ENCODE measurements at places on chromosomes 2 and 18.

GRCh38 chr2:74597410-74597809 lies 42.9 kb downstream of the DOK1 start:
- no peak for DNase-seq

- no peak for DNase-seq
These were observed 89.8 kb downstream of the GFPT1 start for GRCh38 chr2:69297216-69297615.

- DNase-seq = no peak
These were observed 46.5 kb downstream of the MAPRE2 start for GRCh38 chr18:35087726-35088125.

DNA sequence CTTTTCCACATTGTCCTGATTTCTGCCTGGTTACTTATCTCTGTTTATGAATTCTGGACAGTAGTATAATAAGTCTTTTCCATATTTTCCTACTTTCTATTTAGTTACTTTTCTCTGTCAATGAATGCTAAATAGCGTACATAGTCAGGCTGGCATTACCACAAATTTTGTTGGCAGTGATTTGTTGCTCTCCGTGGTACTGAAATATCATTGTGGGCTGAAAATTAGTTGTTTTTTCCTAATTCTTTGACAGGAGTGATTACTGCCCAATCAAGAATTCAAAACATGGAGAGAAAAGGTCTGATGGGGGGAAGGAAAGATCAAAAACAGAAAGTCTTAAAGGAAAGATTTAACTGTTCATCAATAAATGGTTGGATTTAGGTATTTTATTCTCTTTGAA lies 7.7 kb upstream of the GALNT13 start:
- DNase-seq = no peak

DNA sequence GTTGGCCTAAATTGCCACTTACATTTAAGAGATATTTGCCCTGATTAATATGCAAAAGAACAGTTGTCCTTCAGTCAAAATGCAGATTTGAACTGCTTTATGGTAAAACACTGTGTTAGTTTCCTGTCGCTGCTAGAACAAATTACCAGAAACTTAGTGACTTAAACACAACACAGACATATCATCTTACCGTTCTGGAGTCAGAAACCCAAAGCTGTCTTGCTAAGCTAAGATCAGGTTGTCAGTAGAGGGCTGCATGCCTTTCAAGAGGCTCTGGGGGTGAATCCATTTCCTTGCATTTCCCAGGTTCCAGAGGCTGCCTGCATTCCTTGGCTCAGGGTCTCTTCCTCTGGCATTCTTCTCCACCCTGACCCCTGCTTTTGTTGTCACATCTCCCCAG lies 149.5 kb downstream of the FAM161A start:
- DNase-seq = no peak

GRCh38 chr2:186532891-186533290 lies 46.8 kb downstream of the ZC3H15 start:
- no peak for DNase-seq

GRCh38 chr2:169160926-169161481 lies 91.6 kb downstream of the DHRS9 start:
- no peak for DNase-seq

GRCh38 chr18:44896846-44897245 lies 216.2 kb downstream of the SETBP1 start:
- DNase-seq = no peak

DNA sequence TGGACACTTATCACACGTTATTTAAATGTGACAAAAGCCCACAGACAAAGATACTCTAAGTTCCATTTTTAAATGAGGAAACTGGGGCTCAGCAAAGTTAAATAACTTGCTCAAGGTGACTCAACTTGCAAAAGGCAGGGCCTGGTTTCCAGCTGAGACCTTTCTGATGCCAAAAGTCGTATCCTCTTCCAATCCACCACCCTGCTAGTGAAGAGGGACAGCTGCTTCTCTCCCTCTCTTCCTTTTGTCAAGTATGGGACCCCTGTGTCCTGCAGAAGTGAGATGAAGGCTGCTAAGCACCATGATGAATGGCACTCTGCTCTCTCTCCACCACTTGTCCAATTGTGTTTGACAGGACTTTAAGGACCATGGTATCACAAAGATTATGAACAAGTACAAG lies 140.9 kb downstream of the DYM start:
- no peak for DNase-seq

DNA sequence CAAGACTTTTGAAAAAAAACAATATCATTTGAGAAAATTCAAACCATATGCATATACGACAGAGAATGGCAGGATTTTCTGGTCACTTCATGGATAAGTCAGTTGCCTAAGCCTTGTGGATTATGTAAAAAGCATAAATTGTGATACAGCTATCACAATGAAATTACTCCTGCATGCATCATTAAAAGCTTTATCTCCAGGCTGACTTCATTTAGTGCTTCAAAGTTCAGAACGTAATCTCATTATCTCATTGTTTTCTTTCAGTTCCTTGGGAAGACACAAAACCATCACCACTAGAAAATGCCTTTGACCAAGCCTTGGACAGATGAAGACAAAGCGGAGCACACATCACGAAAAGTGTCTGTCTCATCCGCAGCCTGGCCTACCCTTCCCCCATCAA lies 57.0 kb downstream of the L3MBTL4 start:
- DNase-seq = no peak

- peak; percentile 67 for DNase-seq
These were observed 278.0 kb downstream of the NEDD4L start for GRCh38 chr18:58321986-58322385.

DNA sequence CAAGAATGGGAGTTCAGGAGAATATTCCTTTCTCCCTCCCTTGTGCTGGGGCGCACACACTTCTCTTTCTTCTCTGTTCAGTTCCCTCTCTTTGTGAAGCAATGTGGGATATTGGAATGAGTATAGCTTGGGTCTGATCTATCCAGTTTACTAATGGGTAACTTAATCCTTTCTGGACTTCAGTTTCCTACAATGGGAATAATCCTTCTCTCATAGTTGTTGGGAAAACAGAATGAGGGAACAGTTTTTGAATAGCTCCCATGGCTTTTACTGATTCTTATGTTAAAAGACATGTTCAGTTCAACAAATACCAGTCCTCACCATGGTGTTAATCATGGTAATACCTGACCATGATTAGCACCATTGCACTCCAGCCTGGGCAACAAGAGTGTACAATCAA lies 93.1 kb downstream of the ARL4C start:
- DNase-seq = no peak

DNA sequence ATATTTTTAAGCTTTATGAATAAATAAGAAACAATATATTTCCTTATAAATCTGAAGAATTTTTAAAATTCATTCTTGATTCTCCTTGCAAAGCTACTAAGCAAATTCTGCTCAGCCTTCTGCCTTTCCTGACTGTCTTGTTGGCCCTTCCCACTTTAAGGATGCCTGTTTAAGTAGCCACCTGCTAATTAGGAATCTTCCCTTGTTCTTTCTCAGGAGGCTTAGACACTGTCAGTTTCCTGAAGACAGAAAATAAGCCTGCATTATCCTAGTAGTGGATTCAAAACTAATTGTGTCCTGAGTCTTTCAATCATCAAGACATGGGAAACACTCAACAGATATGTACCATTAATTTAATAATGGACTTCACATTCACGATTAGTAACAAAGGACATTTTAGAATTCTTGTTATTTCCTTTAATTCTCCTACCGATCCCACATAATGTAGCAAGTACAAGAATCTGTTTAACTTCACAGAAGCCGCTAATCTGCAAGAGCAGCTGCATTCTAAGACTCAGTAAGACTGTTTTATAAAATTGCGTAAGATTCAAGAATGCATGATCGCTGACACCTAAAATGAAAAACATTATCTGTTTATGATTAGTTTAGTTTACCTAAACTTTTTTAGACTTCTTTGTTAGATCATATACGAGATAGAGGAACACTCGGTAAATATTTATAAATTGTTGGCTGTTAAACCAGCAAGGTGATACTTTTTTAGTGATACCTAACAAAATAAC lies 445.4 kb upstream of the DSEL start:
- DNase-seq = no peak

- no peak for DNase-seq
These were observed 198.7 kb upstream of the SALL3 start for GRCh38 chr18:78780719-78781600.

Measured in CD4-positive, alpha-beta T cell treated with Interleukin-1 beta for 1 hour (primary cell).